ENCODE measurements at places on chromosomes 4 and X.

DNA sequence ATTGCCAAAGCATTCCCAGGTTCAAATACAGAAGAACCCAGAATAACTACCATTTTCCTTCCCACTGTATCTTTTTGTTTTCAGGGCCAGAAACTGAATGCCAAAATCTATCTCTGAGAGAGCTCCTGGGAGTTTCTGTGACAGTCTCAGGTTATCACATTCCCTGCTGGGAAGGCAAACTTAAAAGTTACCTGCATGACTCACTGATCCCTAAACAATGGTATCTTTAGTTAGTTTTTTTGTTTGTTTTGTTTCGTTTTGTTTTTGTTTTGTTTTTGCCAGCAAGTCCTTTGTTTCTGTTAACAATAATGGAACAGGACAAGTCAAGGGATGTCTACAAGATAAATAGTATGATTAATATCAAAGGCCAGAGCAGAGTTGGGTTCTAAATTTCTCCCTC is 34.3 kb downstream of the PAPSS1 start:
- DNase-seq: no peak

GRCh38 chr4:76663824-76664223 is 228.8 kb downstream of the SHROOM3 start:
- no peak for DNase-seq

GRCh38 chr4:37982736-37983135 is 22.5 kb downstream of the PTTG2 start:
- no peak for DNase-seq

GRCh38 chr4:52358883-52359321 is 300.2 kb downstream of the USP46 start:
- DNase-seq: no peak

DNA sequence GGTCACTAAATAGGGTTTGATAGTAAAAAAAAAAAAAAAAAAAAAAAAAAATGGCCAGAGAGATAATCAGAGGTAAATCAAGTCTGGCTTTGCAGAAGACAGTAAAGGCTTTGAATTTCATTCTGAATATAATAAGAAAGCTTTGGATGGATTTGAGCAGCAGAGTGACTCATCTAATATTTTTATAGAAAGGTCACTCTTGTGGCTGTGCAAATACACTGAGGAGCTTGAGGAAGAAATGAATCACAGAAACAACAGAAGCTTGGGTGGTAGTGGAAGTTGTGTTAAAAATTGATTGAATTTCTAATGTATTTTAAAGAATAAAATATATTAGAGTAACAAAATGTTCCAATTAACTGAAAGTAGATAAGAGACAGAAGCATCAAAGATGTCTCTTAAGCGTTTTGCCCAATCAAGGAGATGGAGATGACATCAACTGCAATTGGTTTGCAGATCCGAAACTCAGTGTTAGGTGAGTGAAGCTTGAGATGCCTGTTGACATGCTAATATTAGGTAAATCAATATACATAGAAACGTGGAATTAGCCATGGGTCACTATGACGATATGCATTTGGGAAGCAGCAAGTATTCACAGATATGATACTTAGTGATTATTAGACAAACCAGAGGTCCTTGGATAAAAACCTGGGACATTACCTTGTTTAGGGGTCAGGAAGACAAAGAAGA is 280.5 kb downstream of the GPM6A start:
- DNase-seq: peak; percentile 82

DNA sequence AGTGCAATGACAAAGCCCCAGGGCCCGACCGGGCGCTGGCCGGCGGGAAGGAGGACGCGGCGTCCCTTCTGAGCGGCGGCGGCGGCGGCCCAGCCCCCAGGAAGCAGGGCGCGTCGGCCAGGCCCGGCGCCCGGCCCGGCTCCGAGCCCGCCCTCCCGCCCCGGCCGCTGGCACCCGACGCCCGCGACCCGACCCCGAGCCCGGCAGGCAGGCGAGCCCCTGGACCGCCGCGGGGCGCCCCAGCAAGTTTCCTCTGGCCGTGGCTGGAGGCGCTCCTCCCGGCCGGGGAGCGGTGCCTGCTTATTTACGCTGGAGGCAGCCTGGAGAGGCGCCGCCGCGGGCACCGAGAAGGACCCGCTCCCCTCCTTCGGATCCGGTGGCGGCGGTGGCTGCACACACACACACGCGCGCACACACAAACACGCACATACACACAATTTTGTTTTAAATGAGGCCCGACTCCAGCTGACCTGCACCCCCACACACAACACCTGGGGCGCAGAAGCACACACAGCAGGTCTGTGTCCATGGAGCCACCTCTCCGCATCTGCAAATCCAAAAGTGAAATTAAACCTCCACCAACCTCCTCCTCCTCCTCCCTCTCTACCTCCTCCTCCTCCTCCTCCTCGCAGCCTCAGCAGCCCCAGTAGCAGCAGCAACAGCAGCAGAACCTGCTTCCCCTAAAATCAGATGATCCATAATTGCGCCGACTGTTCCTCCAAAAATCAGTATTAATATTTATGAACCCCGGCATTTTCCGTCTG is 669 bp downstream of the IRF2 start:
- DNase-seq: peak; percentile 28

DNA sequence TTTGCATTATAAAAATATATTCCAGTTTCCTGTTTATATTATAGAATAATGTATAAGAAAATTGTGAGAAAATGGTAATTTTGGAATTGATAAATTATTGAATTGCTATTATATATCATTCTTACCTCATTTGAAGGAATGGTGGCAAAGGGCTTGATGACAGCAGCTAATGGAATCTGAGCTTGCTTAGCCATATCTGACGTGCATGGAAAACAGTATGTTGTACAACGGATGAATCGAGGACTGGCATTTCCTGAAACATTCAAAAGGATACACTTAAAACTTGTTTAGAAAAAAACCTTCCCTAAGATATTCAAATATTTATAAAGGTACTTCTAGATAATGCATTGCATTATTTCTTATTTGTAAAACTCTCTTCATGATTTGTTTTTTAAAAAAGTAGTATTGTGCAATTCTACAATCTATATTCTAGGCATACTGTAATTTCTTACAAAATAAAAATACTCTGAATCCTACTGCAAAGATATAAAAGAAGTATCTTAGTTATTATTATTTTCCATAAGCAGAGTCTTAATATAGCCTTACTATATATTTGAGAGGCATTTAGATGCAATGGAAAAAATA is 38.3 kb downstream of the SEC24D start:
- peak; percentile 12 for DNase-seq

DNA sequence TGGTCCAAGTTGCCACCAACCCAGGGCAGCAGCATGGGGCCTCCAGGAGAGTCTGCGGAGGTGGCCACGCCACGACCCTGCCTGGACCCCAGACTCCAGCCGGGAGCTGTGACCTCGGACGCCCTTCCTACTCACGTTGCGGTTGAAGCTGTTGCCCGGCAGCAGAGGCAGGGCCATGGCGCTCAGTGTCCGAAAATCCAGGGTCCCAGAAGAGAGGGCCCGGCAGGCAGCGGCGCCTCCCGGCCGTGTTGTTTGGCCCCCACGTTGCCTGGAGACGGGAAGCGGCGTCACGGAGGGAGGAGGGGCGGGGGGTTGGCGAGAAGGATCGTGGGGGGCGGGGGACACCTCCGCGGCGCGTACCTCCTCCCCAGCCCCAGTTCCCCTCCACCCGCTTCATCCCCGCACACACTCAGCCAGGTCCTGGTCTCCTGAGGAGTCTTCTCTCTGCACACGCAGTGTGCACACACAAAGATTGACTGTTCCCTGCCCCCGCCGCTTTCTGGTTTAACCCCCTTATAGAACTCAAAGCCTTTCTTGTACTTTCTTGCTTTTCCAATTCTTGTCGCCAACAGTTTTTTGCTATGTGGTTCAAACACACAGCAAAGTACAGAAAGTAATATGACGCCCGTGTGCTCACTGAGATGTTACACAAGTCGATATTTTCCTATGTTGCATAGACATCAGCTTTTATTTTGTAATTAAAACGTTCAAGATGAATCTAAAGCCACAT is at the start of gene EFHC2:
EFHC2 (minus strand) TSS at position 261 of the 730 bp plus-strand sequence; CDS start at position 177, 84 bp downstream.
- DNase-seq: peak; percentile 2
